Effector CD4-positive, alpha-beta T cell (primary cell): ENCODE measurements at places on chromosomes 4 and X.
A peak's percentile ranks its signal among the peaks of the same experiment; 100 is the strongest.

- peak; percentile 63 for DNase-seq
These were observed at the start of gene ZFX for GRCh38 chrX:24149351-24150050. TSS of gene ZFX (plus strand) at chrX:24149729. CDS start at chrX:24172743, 23,014 bp downstream.

GRCh38 chr4:187603093-187604025 lies 392.2 kb upstream of the ZFP42 start:
- no peak for DNase-seq

GRCh38 chr4:189202869-189203271 lies 737.8 kb upstream of the FRG1 start:
- DNase-seq: no peak

- no peak for DNase-seq
These were observed 365.5 kb downstream of the GBA3 start for GRCh38 chr4:23058165-23058776.

DNA sequence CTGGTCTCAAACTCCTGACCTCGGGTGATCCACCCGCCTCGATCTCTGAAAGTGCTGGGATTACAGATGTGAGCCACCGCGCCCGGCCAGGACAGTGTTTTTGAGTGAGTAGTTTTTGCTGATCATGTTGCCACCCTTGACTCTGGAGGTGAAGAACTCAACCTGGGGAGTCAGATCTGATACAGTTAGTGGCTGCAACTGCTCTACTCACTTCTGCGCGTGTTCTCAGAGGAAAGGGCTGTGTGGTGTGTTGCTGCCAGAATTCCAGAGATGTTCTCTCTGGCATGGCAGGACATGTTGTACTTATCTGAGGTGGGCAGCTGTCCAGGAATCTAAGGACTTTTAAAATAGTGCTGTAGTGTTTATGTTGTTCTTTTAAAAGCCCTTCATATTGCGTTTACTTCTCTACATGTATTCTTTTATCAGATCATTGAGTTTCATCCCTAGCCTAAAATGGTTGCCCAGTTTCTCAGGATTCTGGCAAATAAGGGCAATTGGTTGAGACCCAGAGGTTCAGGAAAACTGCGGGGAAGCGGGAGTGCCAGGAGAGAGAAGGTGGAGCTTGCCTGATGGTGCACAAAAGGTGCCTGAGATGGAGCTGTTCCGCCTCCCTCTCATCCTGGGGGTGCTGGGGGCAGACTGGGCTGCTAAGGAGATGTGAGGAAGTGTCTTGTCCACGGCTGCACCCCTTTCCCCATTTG lies 97.7 kb downstream of the ARHGAP10 start:
- DNase-seq: no peak

DNA sequence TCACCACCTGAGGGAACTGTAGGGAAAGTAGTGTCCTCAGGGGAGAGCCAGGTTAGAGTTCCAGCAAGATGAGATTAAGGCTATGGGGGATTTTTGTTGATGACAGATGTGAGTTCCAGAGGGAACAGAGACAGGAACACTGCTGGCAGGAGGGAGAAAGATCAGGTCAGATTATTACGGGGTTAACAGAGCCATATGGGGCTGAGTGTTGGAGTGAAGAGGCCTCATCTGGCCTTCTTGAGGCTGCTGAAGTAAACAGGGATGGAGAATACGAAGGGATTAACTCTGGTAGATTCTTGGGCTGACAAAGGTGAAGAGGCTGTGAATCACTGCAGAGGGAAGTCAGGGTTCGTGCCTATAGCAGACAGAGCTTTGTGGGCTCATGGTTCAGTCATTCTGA lies 47.9 kb upstream of the POU4F2 start:
- DNase-seq: no peak

DNA sequence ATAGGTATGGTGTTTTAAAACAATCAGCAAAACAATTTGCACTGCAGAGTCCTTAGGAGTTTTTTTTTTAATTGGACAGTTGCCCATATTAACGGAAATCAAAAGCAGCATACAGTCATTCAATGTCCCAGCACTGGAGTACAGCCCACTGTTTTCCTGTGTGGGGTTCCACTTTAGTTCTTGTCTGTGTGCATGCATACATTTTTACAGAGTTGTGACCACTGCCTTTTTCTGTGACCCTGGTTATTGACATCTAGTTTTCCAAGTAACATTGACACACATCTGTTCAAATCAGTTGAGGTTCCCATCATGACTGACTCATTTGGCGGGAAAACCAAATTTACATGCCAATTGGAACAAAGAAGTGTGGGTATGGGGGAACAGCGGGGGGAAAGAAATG lies 83.3 kb downstream of the HPRT1 start:
- no peak for DNase-seq

DNA sequence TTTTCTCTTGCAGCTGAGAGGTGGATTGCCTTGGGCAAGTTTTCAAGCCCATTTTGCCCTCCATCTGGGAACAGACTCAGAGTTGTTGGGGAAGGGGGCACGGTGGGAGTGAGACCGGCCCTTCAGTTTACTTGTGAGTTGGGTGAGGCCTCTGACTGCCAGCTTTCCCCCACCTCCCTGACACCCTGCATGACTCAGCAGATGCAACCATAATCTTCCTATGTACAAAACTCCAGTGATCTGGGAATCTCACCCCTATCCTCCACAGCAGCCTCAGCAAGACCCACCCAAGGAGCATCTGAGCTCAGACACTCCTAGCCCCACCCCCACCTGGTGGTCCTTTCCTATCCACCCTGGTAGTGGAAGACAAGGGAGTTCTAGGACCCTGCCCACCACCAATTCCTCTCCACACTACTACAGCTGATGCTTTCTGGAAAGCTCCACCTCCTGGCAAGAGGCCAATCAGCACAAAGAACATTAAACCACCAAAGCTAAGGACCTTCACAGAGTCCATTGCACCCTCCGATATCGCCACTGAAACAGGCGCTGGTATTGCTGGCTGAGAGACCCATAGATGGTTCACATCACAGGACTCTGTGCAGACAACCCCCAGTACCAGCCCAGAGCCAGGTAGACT lies 99.4 kb upstream of the STK26 start:
- no peak for DNase-seq

- no peak for DNase-seq
These were observed 447.6 kb downstream of the PDGFC start for GRCh38 chr4:156523991-156524390.

DNA sequence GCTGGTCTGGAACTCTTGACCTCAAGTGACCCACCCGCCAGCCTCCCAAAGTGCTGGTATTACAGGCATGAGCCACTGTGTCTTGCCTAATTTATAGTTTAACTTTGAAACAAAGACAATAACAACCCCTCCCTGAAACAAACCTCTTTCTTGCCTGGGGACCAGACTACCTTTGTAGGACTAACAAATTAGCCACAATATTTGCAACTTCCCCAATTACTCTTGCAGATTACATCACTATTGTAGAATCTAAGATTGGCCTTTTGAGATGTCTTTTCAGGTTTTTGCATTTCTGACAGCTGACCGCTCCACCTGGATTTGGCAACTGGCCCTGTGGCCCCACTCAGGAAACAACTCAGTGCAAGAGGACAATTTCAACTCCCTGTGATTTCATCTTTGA lies 84.8 kb downstream of the AKAP4 start:
- no peak for DNase-seq

DNA sequence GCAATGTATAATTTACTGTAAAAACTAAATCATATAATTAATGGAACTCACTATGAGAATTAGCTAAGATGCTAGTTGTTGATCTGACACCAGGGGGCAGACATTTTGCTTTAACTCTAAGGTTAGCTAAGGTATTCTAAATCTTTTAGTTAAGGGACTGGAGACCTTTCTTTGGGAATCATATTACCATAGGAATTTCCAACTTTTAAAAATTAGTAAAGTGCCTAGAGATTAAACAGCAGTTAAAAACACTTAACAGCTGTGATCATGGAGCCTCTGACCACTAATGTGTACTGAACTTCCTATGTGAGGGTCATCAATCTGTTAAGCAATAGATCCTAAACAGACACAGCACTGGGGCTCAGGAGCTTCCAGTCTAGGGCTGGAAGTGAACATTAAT lies 226.6 kb downstream of the NSUN7 start:
- DNase-seq: no peak

- DNase-seq: no peak
These were observed 171.8 kb upstream of the TTC29 start for GRCh38 chr4:147117431-147117830.

GRCh38 chrX:131046596-131046995 lies 11.6 kb upstream of the ARHGAP36 start:
- no peak for DNase-seq

DNA sequence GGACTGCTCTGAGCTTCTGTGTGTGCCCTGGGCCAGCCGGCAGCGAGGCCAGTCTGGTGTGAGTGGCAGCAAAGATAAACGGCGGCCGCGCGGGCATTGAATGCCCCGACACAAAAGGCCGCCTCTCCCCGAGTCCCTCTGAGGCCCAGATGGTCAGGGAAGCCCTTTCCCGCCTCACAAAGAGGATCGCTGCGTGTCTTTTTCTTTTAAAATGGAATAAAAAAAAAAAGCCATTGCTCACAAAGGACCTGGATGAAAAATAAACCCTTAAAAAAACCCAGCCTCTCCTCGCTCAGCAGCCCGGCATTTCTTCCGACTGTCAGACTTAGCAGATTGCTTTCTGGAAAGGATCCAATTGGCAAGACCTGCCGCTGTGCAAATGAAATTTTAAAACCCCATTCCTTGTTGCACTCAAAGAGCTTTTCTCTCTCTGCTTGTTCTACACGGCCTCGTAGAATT lies 578.7 kb downstream of the BCOR start:
- no peak for DNase-seq

DNA sequence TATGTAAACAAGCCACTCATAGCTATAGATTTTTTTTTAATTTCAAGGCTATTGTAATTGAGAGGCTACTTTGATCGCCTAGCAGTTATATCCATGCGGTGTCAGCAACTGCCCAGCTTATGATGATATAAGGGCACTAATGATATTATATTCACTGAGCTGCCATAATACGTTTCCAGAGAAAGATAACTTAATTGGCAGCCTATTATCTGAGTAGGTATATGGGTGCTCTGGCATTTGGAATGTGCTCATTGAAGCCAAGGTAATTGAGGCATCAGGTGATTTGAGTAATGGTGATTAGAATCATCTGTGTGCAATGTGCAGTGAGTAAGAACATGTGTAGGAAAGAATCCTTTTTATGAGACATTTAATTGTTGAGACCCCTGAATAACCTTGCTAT lies 490.0 kb downstream of the CENPC start:
- no peak for DNase-seq

DNA sequence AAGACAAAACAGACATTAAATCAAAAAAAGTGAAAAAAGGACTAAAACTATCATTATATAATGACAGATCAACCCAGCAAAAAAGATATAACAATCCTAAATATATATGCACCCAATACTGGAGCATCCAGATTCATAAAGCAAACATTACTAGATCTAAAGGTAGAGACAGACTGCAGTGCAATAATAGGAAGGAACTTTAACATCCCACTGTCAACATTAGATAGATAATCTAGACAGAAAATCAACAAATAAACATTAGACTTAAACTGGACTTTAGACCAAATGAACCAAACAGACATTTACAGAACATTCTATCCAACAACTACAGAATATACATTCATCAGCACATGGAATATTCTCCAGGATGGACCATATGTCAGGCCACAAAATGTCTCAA lies 29.5 kb upstream of the RAB39B start:
- DNase-seq: no peak

DNA sequence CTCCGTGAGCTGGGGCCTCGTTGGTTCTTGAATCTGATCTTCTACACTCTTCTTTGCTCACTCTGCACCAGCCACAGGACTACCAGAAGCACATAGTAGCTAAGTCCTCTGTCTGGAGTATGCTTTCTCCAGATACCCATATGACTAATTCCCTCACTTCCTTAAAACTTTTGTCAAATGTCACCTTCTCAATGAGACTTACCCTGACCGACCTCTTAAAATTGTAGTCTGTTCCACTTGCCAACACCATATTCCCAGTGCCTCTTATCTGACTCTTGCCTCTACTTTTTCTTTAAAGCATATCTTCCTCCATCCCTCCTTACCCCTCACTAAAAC lies 10.0 kb downstream of the PARM1 start:
- no peak for DNase-seq

- no peak for DNase-seq
These were observed 393.7 kb downstream of the GASK1B start for GRCh38 chr4:157779081-157779480.

DNA sequence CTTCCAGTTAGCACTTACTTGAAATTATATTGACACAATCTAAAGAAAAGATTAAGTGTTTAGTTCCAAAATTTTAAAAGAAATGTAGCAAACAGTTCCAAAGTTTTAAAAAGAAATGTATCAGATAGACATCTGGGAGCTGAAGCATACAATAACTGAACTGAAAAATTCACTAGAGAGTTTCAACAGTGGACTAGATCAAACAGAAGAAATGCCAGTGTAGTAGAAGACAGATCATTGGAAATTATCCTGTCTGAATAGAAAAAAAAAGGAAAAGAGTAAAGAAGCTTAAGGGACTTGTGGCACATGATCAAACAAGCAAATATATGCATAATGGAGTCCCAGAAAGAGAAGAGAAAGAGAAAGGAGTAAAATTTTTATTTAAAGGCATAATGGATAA lies 261.4 kb downstream of the LAS1L start:
- no peak for DNase-seq

GRCh38 chrX:122115604-122116003 lies 1068.2 kb downstream of the GLUD2 start:
- DNase-seq: no peak

- DNase-seq: peak; percentile 25
These were observed 27.1 kb upstream of the SLC9B1 start for GRCh38 chr4:103046416-103047290.

DNA sequence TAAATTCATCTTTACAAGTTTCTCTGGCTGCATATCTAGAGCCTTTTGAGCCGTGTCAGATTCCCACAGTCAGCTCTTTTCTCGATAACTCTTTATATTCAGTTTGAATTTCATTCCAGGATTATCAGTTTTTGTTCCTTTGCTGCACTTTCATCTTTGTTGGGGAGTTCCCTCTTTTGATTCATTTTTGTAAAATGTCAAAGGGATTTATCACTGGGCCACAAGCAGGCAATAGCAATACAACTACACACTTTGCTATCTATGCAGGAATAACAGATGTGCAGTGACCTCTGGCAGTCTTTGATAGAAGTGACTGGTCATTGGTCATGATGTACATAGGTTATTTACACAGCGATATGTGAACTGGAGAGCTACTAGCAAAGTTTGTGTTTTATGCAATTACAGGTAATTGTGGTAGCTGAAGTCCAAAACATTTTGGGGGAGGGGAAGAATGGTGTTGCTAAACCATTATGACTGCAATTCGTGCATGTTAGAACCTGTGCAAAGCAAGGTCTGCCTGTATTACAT lies 43.8 kb downstream of the HPGDS start:
- no peak for DNase-seq

DNA sequence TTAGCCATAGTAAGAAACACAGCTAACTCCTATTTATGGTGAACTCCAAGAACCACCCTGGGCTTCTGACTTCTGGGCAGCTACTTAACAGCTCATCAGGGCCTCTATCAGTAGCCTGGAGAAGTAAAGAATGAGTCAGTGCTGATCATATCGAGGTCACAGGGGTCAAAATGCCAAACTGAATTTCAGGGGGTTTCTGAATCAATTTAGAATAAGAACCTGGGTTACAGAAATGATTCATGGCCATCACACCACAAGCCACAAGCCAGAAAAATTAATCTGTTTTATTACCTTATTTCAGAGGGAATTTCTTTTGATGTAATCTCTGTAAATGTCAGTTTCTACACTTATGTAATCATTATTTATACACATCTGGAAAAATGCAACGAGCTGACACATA lies 64.4 kb downstream of the CHST7 start:
- no peak for DNase-seq

- DNase-seq: no peak
These were observed 144.2 kb upstream of the PCDH18 start for GRCh38 chr4:137676357-137676998.
